Stimulated activated CD8-positive, alpha-beta memory T cell treated with anti-CD3 and anti-CD28 coated beads, Interleukin-2, amount 100 ng/mL, for 1 hour (primary cell): ENCODE measurements at places on chromosomes 12 and 14.

GRCh38 chr14:44154446-44154845, 352.6 kb downstream of the FSCB start:
- DNase-seq, result no peak

GRCh38 chr12:64186789-64187188, 35.3 kb downstream of the KICS2 start:
- no peak for DNase-seq

GRCh38 chr14:90354551-90355298, 23.0 kb upstream of the NRDE2 start:
- DNase-seq, result no peak

- no peak for DNase-seq
These were observed 53.1 kb downstream of the GUCY2C start for GRCh38 chr12:14643251-14643650.

- DNase-seq, result no peak
These were observed 19.5 kb downstream of the TRAF3 start for GRCh38 chr14:102796661-102797190.
